ENCODE measurements at places on chromosomes 3 and 15. TPM values are rescaled to one million over a fixed set of nuclear protein-coding genes. Genes with fewer than 3 reads are reported as not detected.

GRCh38 chr15:27464941-27465612, 494.1 kb downstream of the GABRG3 start:
- DNase-seq: no peak

DNA sequence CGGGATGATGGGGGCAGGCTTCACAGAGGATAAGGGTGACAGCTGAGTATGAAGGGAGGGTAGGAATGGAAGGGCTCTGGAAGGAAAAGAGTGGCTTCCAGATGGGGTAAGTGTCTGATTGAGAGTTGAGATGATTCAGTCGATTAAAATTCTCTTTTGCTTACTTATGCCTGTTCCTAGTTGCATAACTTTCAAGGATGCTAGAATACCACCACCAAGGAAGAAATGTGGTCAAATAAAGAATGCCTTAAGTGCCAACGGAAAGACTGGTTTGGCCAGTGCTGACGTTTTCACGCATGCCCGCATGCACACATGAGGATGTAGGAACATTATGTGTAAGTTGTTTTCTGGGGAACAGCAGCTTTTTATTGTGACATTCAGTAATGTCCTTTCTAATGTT, 263.4 kb upstream of the WNT5A start:
- no peak for DNase-seq

- DNase-seq: no peak
Observed at GRCh38 chr3:28590860-28591259, 242.2 kb upstream of the AZI2 start.

DNA sequence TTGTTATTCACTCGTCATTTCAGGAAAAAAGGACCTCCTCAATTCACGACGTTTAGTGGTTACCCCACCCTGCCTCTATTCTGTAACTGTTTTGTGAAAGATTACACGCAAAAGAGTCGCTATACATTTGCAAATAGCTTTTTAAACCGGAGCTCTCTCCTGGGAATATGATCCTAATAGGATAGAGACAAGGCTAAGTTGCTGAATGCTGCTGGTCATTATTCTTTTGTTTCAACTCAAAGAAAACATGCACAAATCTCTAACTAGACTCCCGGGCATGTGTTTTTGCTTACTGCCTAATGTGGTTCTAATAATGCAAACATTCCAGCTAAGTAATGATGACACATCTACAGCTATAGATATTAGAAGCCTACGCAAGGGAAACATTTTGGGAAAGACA, 214.6 kb upstream of the MDFIC2 start:
- no peak for DNase-seq

DNA sequence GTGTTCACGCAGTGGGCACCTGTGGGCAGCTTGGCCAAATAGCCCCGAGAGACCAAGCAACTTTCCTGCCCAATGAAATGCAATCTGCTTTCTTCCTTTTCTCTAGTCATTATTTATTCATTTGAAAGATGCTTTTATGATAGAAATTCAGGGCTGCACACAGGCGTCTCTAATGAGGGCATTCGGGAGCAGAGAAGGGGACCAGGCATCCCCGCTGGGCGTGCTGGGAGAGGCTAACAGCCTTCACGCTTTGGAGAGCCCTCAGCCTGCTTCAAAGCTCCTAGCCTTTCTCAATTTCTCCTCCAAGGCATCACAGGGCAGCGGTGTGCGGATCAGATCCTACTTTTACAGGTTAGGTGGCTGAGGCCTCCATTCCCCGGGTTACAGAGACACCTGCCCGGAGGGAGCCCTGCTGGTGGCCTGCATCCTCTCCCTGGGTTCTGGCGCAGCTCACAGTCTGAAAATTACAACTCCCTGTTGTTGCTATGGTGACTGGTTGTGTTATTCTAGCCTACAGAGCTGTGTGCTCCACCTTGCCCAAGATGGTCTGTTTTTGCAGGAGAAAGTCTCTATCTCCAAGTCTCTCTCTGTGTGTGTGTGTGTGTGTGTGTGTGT, 21.8 kb upstream of the KLF13 start:
- no peak for DNase-seq

DNA sequence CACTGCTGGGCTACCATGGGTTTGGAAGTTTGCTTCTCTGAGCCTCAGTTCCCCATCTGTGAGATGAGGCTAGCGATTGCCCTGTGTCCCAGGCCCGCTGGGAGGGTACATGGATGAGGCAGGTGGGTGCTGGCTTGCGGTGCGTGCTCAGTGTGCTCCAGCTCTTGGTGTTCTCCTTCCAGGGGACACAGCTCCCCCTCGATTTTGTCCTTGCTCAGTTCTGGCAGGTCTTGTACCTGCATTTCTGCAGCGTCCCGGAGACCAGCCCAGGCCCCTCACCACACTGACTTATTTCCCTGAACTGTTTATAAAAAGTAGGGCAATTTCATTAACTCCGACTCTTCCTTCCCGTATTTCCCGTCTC, 95.4 kb downstream of the TBC1D2B start:
- DNase-seq: no peak

- DNase-seq: no peak
Observed at GRCh38 chr3:171508206-171508605, 48.0 kb upstream of the TNIK start.

DNA sequence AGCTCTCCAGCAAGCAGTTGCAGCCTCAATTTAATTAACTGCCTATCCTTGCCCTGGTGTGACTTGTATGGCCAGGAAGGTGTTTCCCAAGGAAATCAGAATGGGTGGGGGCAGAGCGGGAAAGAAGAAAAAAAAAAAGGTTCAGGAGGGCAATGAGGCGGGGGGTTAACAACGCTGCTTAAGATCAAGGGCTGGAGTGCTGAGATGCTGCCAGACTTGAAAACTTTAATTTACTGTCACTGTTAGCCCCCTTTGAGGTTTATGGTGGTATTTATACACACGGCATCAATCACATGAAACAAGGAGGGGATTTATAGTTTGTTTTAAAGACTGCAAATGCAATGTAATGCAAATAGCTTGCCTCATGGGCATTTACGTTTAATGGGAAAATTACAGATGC, 319.4 kb upstream of the NR2F2 start:
- no peak for DNase-seq

DNA sequence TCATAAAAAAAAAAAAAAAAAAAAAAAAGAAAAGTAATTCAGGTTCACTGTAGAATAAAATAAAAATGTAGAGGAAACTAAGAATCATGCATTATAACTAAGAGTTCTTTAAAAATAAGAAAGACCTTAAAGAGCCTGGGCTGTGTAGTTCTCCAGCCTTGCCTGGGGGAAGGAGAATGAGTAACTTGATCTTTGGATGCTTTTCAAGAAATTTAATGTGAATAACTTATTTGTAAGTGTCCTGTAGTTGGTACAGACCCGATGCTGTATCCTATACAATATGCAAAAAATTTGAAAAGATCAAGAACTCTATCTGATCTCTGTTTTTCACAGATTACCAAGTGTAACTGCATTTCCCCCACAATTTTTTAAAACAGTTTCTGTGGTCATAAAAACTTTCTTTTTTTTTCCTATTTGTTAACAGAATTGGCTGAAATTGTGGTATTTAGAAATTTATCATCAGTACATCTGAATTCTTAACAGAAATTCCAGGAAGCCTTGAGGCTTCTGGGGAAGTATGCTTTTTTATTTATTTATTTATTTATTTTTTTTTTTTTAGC, 195.3 kb downstream of the THRB start:
- DNase-seq: no peak

- no peak for DNase-seq
Observed at GRCh38 chr3:188434594-188434993, 280.6 kb downstream of the LPP start.

GRCh38 chr15:43881944-43882343, 55.1 kb downstream of the WDR76 start:
- DNase-seq: no peak

DNA sequence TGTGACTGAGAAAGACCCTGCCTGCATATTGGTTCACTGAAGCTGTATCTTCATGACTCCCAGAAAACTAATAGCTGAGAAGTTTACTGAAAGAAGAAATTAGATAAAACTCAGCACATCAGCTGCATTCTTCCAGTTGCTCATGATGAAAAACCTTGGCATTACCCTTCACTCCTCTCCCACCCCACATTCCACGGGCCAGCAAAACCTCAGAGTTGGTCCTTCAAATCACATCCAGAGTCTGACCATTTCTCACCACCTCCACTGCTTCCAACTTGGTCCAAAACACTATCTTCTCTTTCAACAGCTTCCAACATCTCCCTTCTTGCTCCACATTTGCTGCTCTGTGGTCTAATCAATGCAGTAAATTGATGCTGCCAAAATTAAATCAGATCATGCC, 97.1 kb downstream of the CD47 start:
- DNase-seq: no peak

- DNase-seq: no peak
Observed at GRCh38 chr3:151875759-151876158, 2.3 kb downstream of the SUCNR1 start.

DNA sequence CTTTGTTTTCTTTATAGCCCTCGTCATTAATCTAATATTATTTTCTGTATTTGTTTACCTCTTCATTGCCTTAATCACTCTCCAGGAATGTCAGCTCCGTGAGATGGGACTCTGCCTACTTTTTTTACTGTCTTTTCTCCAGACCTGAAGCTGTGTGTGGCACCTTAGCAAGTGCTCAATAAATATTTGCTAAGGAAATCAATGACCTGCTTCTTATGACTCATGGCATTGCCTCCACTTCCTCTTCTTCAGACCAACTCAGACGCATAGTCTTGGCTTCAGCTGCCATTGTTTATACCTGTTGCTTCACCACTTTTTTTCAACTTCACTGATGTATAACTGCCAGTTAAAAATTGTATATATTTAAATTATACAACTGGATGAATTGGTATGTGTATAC, 218.5 kb upstream of the CMC1 start:
- DNase-seq: no peak

- peak; percentile 7 for DNase-seq
Observed at GRCh38 chr3:36362973-36363372, 17.3 kb upstream of the STAC start.

DNA sequence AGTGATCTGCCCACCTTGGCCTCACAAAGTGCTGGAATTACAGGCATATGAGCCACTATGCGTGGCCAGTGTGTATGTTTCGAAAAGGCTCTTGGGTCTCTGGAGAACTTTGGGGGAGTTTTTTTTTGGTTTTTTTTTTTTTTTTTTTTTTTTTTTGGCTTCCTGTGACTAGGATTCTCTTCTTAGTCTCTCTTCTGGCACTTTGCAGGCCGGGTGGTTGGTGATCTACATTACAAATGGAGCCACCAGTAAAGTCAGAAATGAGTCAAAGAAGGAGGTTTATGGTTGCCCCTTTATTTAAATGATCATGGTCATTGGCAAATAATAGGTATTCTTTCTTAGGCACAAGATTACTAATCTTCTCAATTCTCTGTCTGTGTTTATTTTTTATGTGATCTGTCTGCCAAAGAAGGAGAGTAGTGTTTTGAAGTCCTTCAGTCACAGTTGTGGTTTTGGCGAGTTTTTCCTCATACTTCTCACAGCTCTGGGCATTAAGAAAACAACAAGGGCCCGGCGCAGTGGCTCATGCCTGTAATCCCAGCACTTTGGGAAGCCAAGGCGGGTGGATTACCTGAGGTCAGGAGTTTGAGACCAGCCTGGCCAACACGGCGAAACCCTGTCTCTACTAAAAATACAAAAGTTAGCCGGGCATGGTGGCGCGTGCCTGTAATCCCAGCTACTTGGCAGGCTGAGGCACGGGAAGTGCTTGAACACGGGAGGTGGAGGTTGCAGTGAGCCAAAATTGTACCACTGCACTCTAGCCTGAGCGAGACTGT, 38.3 kb downstream of the PDE8A start:
- no peak for DNase-seq

- no peak for DNase-seq
Observed at GRCh38 chr3:70517124-70517890, 204.9 kb upstream of the MDFIC2 start.

- no peak for DNase-seq
Observed at GRCh38 chr3:99394831-99395778, 243.3 kb upstream of the COL8A1 start.

Gene C2CD4A
- total RNA-seq: 0.05 TPM

Gene POLQ
- total RNA-seq: 1.6 TPM

Gene CDHR4
- total RNA-seq: not detected

Gene TMEM40
- not detected for total RNA-seq

Gene TMEM108
- total RNA-seq: 0.53 TPM

Gene EIF3J
- total RNA-seq: 41.6 TPM

Gene RLBP1
- not detected for total RNA-seq

Gene LEKR1
- total RNA-seq: 0.34 TPM

Gene IL1RAP
- total RNA-seq: 12.5 TPM

Gene APBA2
- 53.5 TPM for total RNA-seq

Data from glomerular endothelial cell (primary cell).